ENCODE measurements at places on chromosomes 4 and X. TPM values are rescaled to one million over a fixed set of nuclear protein-coding genes. Genes with fewer than 3 reads are reported as not detected.

GRCh38 chr4:94208266-94208665 is 601 bp downstream of the SMARCAD1 start:
- DNase-seq, result no peak

- no peak for DNase-seq
These were observed 29.3 kb downstream of the NPY1R start for GRCh38 chr4:163303069-163303468.

GRCh38 chr4:88659055-88659889 is 38.4 kb downstream of the NAP1L5 start:
- DNase-seq, result peak; percentile 46

The MGST2 gene
- total RNA-seq, result 104 TPM
